SHP77 treated with DMSO at 0.1 percent for 48 hours (cell line): ENCODE measurements at places on chromosomes 6 and 20.

GRCh38 chr6:39979461-39980328, 45.4 kb upstream of the MOCS1 start:
- no peak for DNase-seq

GRCh38 chr6:14734052-14734415, 511.8 kb upstream of the JARID2 start:
- no peak for DNase-seq

GRCh38 chr6:13139119-13139518, 189.2 kb downstream of the TBC1D7 start:
- no peak for DNase-seq

DNA sequence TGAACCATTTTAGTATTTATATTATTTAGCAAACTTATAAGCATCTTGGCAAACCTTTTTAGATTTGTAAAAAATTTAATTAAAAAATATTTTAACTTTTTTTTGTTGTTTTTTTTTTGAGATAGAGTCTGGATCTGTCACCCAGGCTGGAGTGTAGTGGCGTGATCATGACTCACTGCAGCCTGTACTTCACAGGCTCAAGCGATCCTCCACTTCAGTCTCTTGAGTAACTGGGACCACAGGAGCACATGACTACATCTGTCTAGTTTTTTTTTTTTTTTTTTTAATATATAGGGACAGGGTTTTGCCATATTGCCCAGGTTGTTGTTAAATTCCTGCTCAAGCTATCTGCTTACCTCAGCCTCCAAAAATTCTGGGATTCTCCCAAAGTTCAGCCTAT, 161.1 kb downstream of the EYS start:
- DNase-seq: no peak

DNA sequence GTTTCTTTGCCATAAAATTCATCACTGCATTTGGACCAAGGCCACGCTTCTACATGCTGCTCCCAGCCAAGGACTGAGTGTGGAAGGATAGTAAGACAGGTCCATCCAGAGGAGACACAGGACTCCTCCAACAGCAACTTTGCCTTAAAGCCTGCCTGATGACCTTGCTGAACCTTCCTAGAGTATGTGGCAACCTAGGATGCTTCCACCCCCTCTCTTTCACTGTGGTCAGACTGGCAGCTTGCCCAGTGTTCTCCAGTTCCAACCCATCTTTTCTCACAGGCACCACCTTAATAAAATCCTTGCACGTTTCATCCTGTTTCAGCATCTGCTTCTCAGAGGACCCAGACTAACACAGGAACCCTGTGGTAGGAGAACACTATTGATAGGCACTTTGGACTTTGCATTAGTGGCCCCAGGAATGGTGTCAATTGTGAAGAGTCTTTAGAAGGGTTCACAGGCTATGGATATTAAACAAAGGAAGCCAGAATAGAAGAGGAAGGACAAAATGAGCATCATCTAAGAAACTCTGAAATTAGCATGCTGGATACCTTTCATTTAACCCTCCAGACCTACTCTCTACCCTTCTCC, 2.4 kb upstream of the PKHD1 start:
- DNase-seq: no peak

DNA sequence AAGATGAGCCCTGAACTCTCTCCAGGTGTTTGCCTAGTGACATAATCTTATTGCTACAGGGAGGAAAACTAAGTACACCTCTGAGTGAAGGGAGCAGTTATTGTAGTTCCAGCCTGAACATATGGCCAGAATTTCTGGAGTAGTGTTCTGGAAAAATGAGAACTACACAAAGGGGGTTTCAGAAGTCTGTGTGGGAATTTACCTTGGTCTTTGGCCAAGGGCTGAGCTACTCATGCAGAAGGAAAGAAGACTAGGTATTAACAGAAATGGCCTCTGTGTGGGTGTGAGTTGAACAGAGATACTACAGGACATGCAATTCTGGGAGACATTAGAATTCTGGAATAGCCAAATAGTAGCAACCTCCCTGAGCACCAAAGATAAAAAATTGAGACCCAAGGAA, 1009.7 kb upstream of the GJE1 start:
- DNase-seq: no peak

DNA sequence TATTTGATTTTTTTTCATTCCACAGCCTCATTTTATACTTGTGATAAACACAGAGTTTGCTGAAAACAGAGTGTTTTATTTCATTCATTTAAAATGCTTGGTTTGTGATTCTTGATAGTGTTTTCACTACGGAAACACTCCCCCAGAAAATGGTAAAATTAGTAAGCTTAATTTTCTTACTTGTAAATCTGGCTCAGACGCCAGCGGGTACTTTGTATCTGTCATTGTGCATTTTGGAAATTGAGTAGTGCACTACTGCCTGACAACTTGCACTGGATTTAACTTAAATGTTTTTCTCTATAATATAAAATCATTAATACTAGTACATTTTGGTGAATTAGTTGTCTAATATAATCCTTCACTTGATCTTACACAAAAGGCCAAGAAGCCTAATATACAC, 37.0 kb upstream of the HINT3 start:
- no peak for DNase-seq
